ENCODE measurements at places on chromosomes 5 and 9. TPM values are rescaled to one million over a fixed set of nuclear protein-coding genes. Genes with fewer than 3 reads are reported as not detected.

GRCh38 chr5:131224387-131225201 is 39.3 kb upstream of the CDC42SE2 start:
- H3K4me1 ChIP-seq: no peaks in the 10 kb centered on the region
- H3K27me3 ChIP-seq: no peaks in the 10 kb centered on the region
- no peak overlapping the region for H3K27ac ChIP-seq
- no peak for DNase-seq
- no peaks in the 10 kb centered on the region for H3K36me3 ChIP-seq

DNA sequence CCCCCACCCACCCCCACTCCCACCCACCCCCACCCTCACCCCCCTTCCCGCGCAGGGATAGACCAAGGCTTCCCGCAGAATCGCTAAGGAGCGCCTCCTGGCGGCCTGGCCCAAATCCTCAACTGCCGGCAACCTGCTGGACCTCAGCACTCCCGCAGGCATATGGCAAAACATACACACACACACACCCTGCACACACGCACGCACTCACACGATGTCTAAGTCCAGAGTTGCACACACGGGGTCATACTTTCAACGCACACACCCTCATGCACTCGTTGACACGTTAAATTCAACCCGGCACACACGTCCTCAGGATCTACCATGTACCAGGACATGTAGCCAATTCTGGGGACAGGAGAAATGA is 1.7 kb downstream of the CPLX2 start:
- H3K27ac ChIP-seq: no peak overlapping the region
- peaks cover 79% of the 10 kb centered on the region for H3K27me3 ChIP-seq
- DNase-seq: peak; percentile 51
- H3K4me3 ChIP-seq: peak overlapping the region; percentile 32
- no peaks in the 10 kb centered on the region for H3K36me3 ChIP-seq
- peaks cover 8% of the 10 kb centered on the region for H3K4me1 ChIP-seq

- peaks cover 16% of the 10 kb centered on the region for H3K27me3 ChIP-seq
- H3K4me1 ChIP-seq: peaks cover 4% of the 10 kb centered on the region
- H3K27ac ChIP-seq: no peak overlapping the region
- no peak for DNase-seq
Observed at GRCh38 chr5:99187611-99188010, 258.8 kb upstream of the CHD1 start.

DNA sequence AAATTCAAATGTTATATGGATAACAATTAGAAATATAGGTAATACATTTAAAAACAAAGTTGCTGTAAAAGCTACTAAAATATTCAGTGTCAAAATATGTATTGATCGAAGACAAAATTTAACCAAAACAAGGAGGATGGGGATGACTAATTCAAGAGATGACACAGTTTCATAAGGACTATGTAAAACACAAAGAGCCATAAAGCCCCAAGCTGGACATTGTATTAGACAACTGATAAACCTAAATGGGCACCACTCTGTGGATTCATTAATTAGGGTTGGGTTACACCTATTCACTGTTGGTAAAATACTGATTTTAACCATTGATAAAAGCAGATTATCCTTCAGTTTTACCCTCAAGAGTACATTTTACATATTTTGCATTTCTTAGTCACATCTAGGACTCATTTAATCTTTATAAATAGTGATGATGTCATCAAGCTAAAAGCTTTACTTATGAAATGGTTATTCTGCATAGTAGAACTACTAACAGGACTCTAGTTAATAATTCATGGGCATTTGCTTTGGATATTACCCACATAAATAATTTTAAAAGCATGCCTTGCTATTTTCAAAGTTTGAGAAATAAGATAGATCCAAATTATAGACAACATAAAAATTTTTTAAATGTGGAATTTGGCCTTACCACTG is 13.7 kb downstream of the TUT7 start:
- H3K36me3 ChIP-seq: peaks cover 4% of the 10 kb centered on the region
- no peak for DNase-seq
- H3K27ac ChIP-seq: no peak overlapping the region
- no peak overlapping the region for H3K4me3 ChIP-seq
- H3K4me1 ChIP-seq: no peaks in the 10 kb centered on the region

- H3K27me3 ChIP-seq: no peaks in the 10 kb centered on the region
- no peak for DNase-seq
- no peaks in the 10 kb centered on the region for H3K36me3 ChIP-seq
- peaks cover under 1% of the 10 kb centered on the region for H3K4me1 ChIP-seq
- no peak overlapping the region for H3K27ac ChIP-seq
Observed at GRCh38 chr5:119378075-119378700, 22.4 kb downstream of the TNFAIP8 start.

GRCh38 chr5:31027721-31028120 is 165.8 kb upstream of the CDH6 start:
- no peaks in the 10 kb centered on the region for H3K27me3 ChIP-seq
- peaks cover 5% of the 10 kb centered on the region for H3K4me1 ChIP-seq
- no peak overlapping the region for H3K4me3 ChIP-seq
- H3K36me3 ChIP-seq: peaks cover under 1% of the 10 kb centered on the region

- no peak overlapping the region for H3K27ac ChIP-seq
- no peak for DNase-seq
- H3K27me3 ChIP-seq: no peaks in the 10 kb centered on the region
- H3K36me3 ChIP-seq: no peaks in the 10 kb centered on the region
- H3K4me1 ChIP-seq: peaks cover 8% of the 10 kb centered on the region
Observed at GRCh38 chr9:109861918-109862317, 81.9 kb downstream of the PALM2AKAP2 start.

GRCh38 chr5:114948363-114948762 is 221.3 kb downstream of the TRIM36 start:
- no peaks in the 10 kb centered on the region for H3K27me3 ChIP-seq
- no peak for DNase-seq
- no peaks in the 10 kb centered on the region for H3K36me3 ChIP-seq
- H3K4me1 ChIP-seq: no peaks in the 10 kb centered on the region

DNA sequence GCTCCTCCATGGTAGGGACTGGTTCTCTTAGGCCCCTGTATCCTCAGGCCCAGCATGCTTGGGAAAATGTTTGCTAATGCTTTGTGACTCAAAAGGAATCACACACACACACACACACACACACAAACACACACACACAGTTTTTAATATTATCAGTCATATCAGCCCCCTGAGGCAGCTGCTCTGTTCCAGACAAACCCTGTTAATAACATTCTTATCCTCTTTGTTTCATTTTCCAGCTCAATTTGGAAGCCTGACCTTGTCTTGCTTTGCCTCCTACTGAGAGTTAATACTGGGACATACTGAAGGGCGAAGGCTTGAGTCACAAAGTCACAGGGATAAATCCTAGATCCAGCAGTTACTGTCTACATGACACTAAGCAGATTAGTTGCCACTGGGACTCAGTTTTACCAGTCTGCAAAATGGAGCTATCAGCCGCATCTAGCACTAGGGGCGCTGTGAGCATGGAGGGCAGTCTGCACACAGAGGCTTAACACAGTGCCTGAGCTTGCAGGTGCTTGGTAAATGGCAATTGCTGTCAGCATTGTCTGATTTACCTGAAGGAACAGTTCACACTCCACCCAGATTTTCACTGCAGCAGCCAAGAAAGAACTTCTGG is 37.1 kb upstream of the KCNMB1 start:
- no peak overlapping the region for H3K27ac ChIP-seq
- H3K36me3 ChIP-seq: no peaks in the 10 kb centered on the region
- H3K27me3 ChIP-seq: peaks cover 3% of the 10 kb centered on the region
- no peak overlapping the region for H3K4me3 ChIP-seq
- no peaks in the 10 kb centered on the region for H3K4me1 ChIP-seq

GRCh38 chr9:27530915-27531755 is 1.5 kb upstream of the MOB3B start:
- no peak overlapping the region for H3K27ac ChIP-seq
- peak overlapping the region; percentile 98 for H3K4me3 ChIP-seq
- H3K36me3 ChIP-seq: peaks cover 12% of the 10 kb centered on the region

DNA sequence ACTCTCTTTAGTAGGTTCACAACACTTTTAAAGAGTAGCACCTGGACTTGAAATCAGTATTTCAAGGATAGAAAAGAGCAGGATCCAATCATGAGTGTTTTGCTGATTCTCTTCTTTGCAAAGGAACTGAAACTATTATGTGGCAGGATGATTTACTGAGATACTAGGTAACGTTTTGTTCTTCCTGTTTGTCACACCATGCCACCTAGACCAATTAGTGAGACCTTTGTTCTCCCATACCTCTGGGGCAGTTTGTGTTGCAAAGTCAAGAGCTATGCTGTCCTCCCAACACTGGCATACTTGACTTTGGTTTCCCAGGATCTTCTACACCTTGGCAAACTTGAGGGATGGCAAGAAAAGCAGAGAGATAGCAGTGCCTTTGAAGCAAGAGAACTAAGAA is 43.4 kb downstream of the PPP1R2B start:
- H3K36me3 ChIP-seq: no peaks in the 10 kb centered on the region
- no peaks in the 10 kb centered on the region for H3K27me3 ChIP-seq
- no peak for DNase-seq
- H3K4me1 ChIP-seq: peaks cover 8% of the 10 kb centered on the region
- no peak overlapping the region for H3K4me3 ChIP-seq

GRCh38 chr5:820245-820644 is 30.5 kb downstream of the ZDHHC11 start:
- DNase-seq: no peak
- peaks cover 31% of the 10 kb centered on the region for H3K36me3 ChIP-seq
- no peaks in the 10 kb centered on the region for H3K4me1 ChIP-seq
- H3K27ac ChIP-seq: no peak overlapping the region
- no peak overlapping the region for H3K4me3 ChIP-seq

DNA sequence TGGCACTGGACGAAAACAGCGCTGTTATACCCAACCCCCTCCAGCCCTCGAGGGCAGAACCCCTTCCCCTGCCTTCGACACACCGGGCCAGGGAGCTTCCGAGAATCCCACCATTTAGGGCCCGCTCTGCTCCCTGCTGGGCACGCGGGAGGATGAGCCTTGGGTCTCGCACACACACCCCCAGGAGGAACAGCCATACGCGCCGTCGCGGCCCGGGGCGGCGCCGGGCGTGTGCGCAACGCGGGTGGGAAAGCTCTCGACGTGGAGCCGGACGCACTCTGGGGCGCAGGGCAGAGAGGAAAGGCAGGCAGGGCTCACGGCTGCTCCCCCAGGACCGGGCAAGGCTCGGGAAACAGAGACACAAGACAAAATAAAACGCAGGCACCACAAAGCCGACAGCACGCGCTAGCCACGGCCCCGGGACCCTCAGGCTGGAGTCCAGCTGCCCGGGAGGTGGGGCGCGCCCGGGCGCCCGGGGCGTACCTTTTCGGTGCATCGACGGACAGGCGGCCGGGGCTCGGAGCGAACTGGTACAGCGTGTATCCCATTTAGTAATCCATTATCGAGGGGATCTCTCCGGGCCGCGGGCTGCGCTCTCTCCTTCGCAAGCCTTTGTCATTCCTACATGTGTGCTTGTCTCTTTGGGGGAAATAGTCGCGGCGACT is 789 bp downstream of the SEMA6A start:
- H3K27me3 ChIP-seq: peaks cover 50% of the 10 kb centered on the region
- H3K27ac ChIP-seq: peak overlapping the region; percentile 86
- no peaks in the 10 kb centered on the region for H3K36me3 ChIP-seq
- H3K4me3 ChIP-seq: peak overlapping the region; percentile 99
- peaks cover 34% of the 10 kb centered on the region for H3K4me1 ChIP-seq
- DNase-seq: peak; percentile 26

DNA sequence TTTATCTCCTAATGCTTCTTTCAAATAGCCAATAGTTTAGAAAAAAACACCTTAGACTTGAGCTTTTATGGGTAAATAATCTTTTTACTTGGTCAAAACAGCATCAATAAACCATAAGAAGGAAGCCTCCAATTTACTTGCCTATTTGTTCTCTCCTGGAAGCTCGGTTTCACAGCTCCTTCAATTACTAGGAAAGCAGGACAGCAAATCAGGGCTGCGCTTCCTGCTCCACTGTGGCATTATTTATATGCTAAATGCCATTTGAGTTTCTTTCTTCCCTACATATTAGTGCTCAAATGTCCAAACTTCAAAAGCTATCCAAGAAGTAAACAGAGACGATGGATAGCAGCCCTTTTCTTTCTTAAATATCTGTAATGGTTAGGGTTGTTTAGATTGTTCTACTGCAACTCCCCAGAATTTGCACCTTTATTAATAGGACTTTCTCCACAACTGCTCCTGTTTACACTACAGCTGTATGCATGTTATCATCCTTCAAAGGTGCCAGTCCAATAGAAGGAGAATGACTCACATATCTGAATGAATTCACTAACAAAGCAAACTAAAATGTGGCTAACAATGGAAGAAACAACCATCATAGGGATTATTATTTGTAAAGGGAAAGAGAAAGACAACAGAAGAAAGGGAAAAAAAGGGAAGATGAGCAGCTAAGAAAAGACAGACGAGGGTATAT is 58.7 kb downstream of the MED27 start:
- no peak overlapping the region for H3K27ac ChIP-seq
- no peaks in the 10 kb centered on the region for H3K36me3 ChIP-seq
- peaks cover 15% of the 10 kb centered on the region for H3K4me1 ChIP-seq
- no peak for DNase-seq

- peaks cover 4% of the 10 kb centered on the region for H3K4me1 ChIP-seq
- no peaks in the 10 kb centered on the region for H3K36me3 ChIP-seq
- H3K27ac ChIP-seq: no peak overlapping the region
- H3K27me3 ChIP-seq: no peaks in the 10 kb centered on the region
Observed at GRCh38 chr5:175814691-175815090, 56.7 kb upstream of the CPLX2 start.

- peaks cover 43% of the 10 kb centered on the region for H3K27me3 ChIP-seq
- no peaks in the 10 kb centered on the region for H3K36me3 ChIP-seq
- H3K4me1 ChIP-seq: no peaks in the 10 kb centered on the region
- no peak overlapping the region for H3K27ac ChIP-seq
- DNase-seq: no peak
- no peak overlapping the region for H3K4me3 ChIP-seq
Observed at GRCh38 chr9:68546596-68547390, 6.1 kb upstream of the TMEM252 start.

- no peak for DNase-seq
- H3K27me3 ChIP-seq: peaks cover 43% of the 10 kb centered on the region
- H3K4me1 ChIP-seq: peaks cover 11% of the 10 kb centered on the region
- H3K36me3 ChIP-seq: no peaks in the 10 kb centered on the region
- no peak overlapping the region for H3K27ac ChIP-seq
- H3K4me3 ChIP-seq: peak overlapping the region; percentile 71
Observed at GRCh38 chr5:54884195-54884536, 101.2 kb downstream of the ESM1 start.

GRCh38 chr9:80699511-80699998 is 989.8 kb downstream of the TLE1 start:
- H3K4me1 ChIP-seq: peaks cover 10% of the 10 kb centered on the region
- H3K27ac ChIP-seq: peak overlapping the region; percentile 32
- H3K36me3 ChIP-seq: no peaks in the 10 kb centered on the region
- no peaks in the 10 kb centered on the region for H3K27me3 ChIP-seq
- no peak overlapping the region for H3K4me3 ChIP-seq
- DNase-seq: no peak

- peaks cover 5% of the 10 kb centered on the region for H3K4me1 ChIP-seq
- no peaks in the 10 kb centered on the region for H3K36me3 ChIP-seq
- no peak overlapping the region for H3K4me3 ChIP-seq
- no peaks in the 10 kb centered on the region for H3K27me3 ChIP-seq
Observed at GRCh38 chr5:132674671-132675506, 1.1 kb downstream of the IL4 start.

The PLCXD3 gene
- 0.07 TPM for total RNA-seq

The ARSI gene
- total RNA-seq: 0.51 TPM

The CDC20B gene
- not detected for total RNA-seq
